Non-pigmented ciliary epithelial cell (primary cell): ENCODE measurements at places on chromosomes 13 and 19.

GRCh38 chr13:26954976-26955375, 194.4 kb upstream of the GPR12 start:
- no peak for DNase-seq

- DNase-seq = no peak
Measured at GRCh38 chr13:87999788-88000187, 328.6 kb downstream of the SLITRK5 start.

GRCh38 chr13:88144580-88144979, 473.4 kb downstream of the SLITRK5 start:
- DNase-seq = no peak

GRCh38 chr19:14061751-14062557, at the start of gene PALM3:
Gene PALM3 (minus strand): TSS chr19:14062076. CDS start chr19:14061980, 96 bp downstream.
- DNase-seq = no peak

- no peak for DNase-seq
Measured at GRCh38 chr13:50422181-50423148, 407.2 kb downstream of the KCNRG start.

DNA sequence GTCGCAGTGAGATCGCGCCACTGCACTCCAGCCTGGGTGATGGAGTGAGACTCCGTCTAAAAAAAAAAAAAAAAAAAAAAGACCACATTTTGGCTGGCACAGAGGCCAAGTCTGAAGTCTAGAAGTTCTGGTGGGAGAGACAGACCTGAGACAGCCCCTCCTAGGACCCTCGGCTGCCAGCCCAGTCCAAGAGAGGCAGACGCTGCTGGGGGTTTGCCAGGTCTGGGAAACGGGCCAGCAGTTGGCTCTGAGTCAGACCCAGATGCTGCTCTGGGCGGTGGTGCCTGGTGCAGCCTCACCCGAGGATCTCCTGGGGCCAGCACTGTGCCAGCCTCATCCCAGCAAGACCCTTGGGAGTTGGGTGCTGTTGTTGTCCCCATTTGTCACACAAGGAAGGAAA, 5.8 kb downstream of the FCHO1 start:
- DNase-seq = no peak

DNA sequence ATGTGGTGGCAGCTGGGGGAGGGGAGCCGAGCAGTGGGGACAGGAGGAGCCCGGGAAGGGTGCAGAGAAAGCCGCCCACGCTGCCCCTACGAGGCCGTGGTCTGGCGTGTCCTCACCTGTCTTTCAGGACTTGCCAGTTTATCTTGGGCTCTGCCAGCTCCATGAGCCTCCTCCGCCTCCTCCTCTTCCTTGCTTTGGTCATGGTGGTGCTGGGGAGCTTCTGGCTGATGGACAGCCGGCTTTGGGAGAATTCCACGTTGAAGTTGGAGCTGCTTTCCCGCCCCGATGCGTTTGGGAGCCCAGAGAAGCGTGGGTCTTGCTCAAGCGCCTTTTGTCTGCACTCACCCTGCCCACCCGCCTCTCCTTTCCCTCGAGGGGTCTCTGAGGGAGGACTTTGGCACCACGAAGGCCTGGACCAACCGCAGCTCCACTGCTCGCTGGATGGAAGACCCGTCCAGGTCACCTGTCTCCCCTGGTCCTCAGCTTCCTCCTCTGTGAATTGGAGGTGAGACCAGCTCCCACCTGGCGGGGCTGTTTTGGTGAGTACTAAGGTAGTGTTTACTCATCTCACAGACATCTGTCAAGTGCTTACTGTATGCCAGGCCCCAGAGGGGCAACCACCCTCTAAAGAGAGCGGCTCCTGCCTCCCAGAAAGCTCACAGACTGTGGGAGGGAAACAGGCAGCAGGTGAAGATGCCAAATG, 29.7 kb upstream of the MIER2 start:
- DNase-seq = no peak

DNA sequence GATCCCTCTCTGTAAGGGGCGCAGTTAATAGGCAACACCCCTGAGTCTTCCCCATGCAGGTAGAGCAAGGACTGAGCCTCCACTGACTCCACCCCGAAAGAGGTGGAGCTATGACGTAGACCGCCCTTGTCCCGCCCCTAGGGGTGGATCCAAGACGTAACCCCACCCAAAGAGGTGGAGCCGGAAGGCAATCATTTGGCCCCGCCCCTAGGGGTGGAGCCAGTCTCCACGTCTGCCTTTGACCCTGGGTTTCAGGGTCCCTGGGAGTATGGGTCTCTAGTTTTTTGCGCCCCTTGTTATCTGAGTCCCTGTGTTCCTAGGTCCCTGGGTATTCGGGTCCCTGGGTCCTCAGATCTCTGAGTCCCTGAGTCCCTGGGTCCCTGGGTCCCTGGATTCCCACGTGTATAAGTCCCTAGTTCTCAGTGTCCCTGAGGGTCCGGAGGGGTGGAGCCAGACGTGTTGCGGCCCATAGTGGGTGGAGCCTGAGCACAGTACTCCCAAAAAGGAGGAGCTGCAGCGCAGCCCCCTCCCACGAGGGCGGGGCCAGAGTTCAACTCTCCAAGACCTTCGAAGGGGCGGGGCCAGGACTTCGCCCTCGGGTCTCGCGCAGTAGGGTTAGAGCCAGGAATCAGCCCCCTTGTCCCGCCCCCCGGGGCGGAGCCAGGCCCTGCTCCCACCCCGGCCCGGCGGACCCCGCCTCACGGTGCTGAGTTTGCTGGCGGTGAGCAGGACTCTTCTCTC, 5.3 kb downstream of the DENND1C start:
- no peak for DNase-seq

- DNase-seq = no peak
Measured at GRCh38 chr19:4376028-4376670, 24.2 kb downstream of the SH3GL1 start.

DNA sequence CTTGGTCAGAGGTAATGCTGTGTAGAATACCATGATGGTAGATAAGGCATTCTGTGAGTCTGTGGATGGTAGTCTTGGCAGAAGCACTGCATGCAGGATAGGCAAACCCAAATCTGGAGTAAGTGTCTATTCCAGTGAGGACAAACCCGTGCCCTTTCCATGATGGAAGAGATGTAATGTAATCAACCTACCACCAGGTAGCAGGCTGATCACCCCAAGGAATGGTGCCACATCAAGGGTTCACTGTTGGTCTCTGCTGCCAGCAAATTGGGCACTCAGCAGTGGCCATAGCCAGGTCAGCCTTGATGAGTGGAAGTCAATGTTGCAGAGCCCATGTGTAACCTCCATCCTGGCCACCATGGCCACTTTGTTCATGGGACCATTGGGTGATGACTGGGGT, 155.0 kb downstream of the RAP2A start:
- DNase-seq = no peak

GRCh38 chr13:94999871-95000270, 287.5 kb upstream of the SOX21 start:
- DNase-seq = no peak

GRCh38 chr19:41638641-41639081, 11.8 kb upstream of the CEACAM4 start:
- DNase-seq = no peak

DNA sequence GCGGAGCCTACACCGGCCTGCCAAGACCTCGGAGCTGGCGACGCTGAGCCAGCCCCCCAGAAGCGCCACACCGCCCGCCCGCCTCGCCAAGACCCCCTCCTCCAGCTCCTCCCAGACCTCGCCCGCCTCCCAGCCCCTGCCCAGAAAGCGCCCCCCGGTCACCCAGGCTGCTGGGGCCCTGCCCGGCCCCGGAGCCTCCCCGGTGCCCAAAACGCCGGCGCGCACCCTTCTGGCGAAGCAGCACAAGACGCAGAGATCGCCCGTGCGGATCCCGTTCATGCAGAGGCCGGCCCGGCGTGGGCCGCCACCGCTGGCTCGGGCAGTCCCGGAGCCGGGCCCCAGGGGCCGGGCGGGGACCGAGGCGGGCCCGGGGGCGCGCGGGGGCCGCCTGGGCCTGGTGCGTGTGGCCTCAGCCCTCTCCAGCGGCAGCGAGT, 10.2 kb downstream of the C19orf25 start:
- DNase-seq = no peak

- no peak for DNase-seq
Measured at GRCh38 chr19:44824761-44825160, 15.9 kb downstream of the BCAM start.

DNA sequence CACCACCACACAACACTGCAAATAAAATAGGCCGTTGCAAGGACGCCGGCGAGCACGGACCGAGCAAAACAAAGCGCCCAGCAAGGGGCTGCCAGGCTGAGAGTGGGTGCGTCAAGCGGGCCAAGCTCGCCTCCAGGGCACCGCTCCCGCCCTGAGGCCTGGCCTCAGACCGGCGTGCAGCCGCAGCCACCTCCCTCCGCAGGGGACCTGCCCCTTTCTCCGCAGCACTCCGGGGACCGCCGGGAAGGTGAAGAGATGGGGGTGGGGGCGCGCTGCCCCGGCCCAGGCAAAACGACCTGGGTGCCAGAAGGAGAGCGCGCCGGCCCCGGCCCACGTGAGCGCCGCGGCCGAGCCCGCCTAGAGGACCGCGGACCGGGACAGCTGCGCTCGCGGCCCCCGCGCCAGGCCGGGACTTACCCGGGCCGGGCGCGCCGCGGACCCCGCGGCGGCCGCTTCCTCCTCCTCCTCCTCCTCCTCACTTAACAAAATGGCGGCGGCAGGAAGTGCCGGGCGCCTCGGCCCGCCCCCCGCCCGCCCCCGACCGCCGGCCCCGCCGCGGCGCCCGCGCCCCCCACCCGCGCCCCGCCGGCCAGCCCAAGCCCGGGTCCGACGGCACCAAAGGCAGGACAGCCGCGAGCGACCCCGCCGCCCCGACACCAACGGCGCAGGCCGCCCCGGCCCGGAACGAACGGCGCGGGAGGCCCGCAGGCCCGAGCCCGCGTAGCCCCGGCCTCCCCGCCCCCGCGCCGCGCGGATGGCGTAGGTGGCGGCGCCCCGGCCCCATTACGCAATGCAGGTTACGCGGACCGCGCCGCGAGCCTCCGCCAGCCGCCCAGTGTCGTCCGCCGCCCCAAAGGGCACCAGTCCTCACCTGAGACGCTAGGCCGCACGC, 674 bp downstream of the BRD4 start:
- no peak for DNase-seq

DNA sequence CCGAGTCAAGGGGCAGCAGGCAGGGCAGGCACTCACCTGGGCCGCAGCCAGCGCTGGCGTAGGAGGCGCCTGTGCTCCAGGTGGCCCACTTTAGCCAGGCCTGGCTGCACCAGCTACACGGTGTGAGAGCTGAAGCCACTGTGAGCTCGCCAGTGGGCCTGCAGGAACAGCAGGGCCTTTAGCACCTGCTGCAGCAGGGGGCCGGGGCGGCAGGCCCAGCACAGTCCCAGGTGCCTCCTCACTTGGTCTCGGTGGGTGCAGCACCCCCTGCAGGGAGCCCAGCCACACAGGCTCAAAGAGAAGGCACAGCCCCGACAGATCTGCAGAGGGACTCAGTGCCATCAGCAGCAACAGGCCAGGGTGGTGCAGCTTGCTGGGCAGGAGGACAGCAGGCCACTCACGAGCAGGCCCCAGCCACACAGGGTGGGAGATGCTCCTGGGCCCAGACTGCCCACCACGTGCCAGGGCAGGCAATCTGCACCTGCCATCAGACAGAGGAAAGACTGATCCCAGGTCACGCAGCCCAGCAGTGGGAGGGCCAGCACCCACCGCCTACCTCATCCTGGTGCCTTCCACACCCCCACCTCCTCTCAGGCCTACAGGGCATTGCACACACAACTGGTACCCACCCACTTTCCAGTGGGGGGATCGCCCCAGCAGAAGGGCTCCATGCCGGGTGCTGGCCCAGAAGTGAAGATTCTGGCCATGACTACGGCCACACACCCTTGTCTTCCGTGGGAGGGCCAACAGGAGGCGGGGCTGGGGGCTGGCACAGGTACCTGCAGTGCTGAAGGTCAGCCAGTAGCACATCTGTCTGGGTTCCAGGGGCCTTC, 15.8 kb downstream of the ARHGAP33 start:
- no peak for DNase-seq

DNA sequence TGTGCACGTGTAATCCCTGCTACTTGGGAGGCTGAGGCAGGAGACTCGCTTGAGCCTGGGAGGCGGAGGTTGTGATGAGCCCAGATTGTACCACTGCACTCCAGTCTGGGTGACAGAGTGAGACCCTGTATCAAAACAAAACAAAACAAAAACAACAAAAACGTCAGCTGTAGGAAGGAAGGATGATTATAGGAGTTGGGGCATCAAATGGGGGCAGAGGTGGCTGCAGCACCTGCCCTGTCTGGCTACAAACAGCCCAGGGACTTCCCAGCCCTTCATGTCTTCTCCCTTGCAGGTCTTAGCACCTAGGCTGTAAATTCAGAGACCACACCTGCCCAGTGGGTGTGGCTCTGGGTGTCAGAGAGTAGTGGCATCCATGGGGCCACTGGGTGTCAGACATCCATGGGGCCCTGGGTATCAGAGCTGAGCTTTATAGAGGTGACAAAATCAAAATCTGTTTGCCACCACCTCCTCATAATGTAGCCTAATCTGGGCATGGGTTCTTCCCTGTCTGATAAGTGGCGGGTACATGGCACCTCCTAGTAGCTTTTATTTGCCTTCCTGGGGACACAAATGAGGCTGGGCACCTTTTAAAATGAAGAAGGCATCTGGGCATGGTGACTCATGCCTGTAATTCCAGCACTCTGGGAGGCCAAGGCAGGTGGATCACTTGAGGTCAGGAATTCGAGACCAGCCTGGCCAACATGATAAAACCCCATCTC, 4.7 kb upstream of the B3GNT3 start:
- no peak for DNase-seq

DNA sequence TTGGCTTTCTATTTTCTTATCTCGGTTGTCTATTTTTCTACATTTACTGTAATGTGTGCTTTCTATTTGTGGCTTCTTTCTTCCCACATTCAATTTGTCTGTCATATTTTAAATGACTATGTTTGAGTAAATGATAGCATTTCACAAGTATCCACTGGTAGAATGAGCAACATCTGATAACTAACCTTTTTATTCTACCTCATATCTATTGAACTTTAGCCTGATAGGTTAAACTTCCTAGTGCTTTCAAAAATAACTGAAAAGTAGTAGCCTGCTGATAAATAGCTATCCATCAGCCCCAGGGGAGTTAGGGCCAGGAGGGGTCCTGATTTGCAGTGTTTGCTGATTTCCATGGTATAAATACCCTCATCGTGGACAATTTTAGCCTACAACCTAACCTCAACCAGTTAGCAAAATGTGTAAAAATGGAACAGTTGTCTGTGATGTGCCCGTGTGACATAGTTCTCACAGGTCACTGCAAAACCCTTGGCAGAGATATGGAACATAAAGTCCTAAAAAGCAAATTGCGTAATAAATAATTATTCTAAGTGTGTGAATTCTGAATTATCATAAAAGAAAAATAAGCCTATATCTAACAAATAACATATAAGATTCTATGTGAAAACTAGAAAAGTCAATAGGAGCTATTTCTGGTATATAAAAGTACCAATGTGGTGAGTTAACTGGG, 32.1 kb downstream of the KCTD12 start:
- DNase-seq = no peak

GRCh38 chr13:72620874-72621273, 106.6 kb downstream of the MZT1 start:
- DNase-seq = no peak

- no peak for DNase-seq
Measured at GRCh38 chr13:41660411-41660810, 203.1 kb downstream of the RGCC start.

- no peak for DNase-seq
Measured at GRCh38 chr13:80571346-80572307, 230.7 kb upstream of the SPRY2 start.

- peak; percentile 91 for DNase-seq
Measured at GRCh38 chr13:94656766-94657165, 55.1 kb downstream of the GPR180 start.

GRCh38 chr19:23262920-23263319, 12.7 kb upstream of the ZNF724 start:
- no peak for DNase-seq
